ENCODE measurements at places on chromosomes 16 and 17.

DNA sequence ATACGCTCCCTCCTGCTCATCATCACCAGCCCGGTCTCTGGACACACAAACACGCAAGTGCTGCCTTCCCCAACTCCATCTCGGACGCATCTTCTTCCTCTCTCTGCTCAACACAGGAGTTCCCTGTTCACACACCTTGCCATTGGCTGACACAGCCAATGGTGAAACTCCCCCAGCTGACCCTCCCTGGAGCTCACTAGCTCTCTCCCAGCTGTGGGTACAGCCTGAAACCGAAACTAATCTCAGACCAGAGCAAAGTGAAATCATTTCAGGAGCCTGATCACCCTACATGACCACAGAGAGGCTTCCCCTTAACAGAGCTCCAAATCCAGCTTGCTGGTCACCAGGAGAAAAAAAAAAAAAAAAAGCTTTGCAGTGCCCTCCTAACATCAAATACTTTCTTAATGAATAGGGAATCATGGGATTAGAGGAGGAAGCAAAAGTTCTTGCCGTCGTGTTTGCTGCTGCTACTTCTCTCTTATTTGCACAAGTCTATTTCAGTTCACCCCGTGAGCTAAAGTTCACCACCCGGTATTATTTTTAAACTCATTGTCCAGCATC is 8.3 kb downstream of the CUEDC1 start:
- DNase-seq: peak; percentile 60

- no peak for DNase-seq
These were observed 424.7 kb upstream of the MAF start for GRCh38 chr16:80025236-80025635.

DNA sequence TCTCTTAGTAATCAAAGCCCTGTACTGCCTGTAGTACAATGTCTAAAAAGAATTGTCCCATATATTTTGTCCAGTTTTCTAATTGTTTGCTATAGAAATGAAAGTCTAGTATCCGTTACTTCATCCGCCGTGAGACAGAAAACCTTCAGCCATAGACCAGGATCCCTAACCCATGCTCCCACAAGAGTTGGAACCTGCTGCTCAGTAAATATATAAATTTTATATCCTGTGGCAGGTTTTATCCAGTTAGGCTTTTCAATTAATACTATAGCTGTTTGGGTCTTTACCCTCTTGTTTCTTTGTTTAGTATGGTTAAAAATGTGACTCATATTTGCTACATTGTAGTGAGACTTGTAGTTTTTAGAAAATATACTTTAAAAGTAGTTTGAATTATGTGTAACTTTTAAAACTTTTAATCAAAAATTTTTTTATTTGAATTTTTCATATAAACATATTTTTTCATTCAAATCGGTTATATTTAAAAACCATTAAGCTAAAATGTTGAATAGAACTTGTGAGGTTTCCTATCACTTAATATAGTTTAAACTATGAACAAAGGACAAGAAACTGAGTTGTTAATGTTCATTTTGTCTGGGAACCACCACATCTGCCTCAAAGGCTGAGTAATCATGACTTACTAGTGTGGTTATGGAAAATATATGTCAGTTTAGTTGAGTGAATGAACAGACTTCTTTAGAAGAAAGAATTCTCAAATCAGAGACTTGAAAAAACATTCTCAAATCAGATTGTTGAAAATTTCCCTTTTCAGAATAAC is 54.8 kb downstream of the VMP1 start:
- no peak for DNase-seq

DNA sequence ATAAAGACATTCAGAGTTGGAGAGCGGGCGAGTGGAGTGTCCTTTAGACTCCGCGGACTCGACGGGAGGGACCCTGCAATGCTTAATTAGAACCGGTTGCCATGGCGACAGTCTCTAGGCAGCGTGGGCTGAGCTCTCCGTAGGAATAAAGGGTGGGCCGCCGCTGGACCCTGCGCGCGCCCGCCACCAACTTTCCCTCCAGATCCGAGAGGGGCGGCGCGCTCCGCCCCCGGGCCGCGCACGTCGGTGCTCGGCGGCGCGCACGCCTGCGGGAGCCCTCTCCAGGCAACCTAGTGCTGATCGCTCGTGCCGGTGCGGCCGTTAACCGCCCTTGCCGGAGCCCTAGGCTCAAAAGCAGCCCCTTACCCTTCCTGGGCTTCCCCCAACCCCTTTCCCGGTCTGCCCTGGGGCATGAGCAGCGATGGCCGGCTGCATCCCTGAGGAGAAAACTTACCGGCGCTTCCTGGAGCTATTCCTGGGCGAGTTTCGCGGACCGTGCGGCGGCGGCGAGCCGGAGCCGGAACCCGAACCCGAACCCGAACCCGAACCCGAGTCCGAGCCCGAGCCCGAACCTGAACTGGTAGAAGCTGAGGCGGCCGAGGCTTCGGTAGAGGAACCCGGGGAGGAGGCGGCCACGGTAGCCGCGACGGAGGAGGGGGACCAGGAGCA is at the start of gene PPM1E:
Gene PPM1E (plus strand): TSS at position 278 of the 669 bp plus-strand sequence.
- DNase-seq: peak; percentile 70

DNA sequence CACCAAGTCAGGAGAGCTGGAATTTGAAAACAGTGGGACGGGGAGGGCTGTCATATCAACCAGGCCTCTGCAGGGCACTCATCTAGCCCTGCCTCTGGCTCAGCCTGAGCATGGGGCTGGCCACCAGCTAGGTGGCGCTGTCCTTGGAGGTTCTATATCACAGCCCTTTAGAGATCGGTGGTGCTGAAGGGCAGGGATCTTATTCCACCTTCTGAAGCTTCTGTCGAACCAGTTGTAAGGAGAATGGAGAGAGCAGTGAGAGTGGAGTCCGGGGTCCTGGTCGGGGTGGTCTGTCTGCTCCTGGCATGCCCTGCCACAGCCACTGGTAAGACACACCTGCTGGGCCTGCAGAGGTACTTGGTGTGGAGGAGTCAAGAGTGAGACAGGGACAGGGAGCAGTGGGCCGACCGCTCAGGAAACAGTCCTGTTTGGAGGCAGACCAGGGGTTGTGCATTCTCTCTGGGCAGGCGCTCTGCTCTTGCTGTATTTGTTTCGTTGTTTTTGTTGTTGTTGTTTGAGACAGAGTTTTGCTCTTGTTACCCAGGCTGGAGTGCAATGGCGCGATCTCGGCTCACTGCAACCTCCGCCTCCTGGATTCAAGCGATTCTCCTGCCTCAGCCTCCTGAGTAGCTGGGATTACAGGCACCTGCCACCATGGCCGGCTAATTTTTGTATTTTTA is at the start of gene CES3:
Gene CES3 (plus strand): TSS at position 202 of the 680 bp plus-strand sequence. CDS start 42 bp downstream, at position 244.
- peak; percentile 70 for DNase-seq

GRCh38 chr16:28205117-28205899 is 6.5 kb downstream of the XPO6 start:
- DNase-seq: no peak

DNA sequence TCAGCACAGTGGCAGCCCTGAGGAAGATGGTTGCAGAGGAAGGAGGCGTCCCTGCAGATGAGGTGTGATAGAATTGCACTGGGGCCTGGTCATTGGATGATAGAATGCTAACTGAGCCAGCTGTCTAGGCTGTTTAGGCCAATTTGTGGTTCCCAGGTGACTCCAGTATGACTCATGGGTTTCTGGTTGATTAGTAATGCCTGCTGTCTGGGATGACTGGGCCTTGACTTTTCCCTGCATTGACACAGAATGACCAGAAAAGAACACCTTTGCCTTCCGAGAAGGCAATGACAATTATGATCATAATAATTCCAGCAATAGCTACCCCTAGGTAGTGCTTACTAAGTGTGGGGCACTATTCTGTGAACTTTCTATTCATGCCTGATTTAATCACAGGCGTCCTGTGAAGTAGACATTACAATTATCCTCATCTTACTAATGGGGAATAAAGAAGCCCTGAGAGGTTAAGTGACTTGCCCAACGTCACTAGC is 31.5 kb downstream of the USP43 start:
- DNase-seq: no peak

DNA sequence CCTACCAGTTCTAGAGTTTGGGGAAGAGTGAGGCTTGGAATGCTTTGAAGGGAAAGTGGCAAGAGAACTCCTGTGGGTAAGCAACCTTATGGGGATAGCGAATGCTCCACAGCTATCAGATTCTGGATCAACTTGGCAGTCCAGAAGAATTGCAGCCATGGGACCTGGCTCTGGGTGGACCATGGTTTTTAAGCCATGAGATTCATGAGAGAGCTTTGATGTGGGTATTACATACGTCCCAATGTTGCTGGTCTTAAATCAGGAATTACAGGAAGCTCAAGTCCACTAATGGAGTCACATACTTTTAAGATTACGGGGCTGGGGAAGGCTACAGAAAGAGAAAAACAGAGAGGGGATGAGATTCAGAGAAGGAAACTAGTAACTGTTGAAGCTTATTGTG is 142.5 kb upstream of the ELAC2 start:
- no peak for DNase-seq

DNA sequence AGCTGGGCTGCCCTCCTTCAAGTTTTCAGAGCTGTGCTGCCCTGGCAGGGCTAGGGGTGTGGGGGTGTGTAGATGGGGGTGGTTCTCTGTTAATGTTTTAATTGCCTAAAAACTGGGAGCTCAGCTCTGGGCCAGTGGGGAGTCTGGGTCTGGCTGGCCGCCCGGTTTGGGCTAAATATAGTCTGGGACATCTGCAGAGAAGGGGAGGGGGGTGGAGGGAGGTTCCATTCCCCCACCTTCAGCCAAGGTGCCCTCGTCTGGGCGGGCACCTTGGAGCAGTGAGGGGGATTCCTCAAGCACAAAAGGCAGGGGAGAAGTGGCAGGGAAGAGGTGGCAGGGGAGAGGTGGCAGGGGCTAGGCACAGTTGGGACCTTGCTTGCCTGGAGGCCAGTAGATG is 13.0 kb downstream of the RARA start:
- DNase-seq: peak; percentile 87

- DNase-seq: no peak
These were observed 28.4 kb upstream of the NUFIP2 start for GRCh38 chr17:29322363-29322762.

GRCh38 chr17:16353317-16354174 is at the start of gene CENPV:
Gene CENPV, minus strand, starts transcription at chr17:16353469. Its CDS starts 33 bp downstream, at chr17:16353436.
- peak; percentile 27 for DNase-seq

DNA sequence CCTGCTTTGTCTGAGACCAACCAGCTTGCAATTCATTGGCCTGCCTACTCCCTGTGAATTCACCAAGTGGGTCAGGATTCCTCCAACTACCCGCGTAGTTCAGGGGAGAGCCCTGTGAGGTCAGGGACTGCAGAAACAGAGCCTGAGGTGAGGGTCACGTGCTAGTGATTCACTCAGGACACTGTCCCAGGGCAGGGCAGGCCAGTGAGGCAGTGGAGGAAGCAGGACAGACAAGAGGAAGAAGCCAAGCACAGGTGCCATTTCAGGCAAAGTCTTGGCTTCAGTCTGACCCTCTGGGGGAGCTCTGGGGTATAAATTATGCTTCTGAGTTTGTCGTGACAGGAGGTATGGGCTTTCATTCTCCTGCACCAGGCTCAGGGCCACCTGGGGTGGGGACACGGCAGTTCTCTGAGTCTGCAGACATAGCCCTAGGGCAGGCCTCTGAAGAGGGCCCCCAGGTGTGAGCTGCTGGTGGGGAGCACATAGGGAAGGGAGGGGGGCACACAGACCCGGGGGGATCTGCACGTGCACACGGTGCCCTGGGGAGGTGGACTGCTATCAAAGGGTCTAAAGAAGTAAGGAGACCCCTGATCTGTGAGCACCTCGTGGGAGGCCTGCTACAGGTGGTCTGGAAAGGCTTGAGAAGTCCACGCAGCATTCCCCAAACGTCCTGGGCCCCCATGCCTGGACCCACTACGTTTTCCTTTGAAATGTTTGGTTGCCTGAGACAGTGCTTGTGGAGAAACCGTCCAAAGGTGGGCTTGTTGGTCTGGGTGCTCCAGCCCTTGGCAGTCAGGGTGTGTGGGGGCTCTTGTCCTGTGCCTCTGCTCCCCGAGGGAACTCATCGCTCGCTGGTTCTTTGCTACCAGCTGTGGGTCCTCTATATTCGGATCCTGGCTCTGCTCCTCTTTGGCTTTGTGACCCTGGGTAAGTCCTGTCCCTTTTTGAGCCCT is 46.4 kb downstream of the NKD1 start:
- DNase-seq: no peak

DNA sequence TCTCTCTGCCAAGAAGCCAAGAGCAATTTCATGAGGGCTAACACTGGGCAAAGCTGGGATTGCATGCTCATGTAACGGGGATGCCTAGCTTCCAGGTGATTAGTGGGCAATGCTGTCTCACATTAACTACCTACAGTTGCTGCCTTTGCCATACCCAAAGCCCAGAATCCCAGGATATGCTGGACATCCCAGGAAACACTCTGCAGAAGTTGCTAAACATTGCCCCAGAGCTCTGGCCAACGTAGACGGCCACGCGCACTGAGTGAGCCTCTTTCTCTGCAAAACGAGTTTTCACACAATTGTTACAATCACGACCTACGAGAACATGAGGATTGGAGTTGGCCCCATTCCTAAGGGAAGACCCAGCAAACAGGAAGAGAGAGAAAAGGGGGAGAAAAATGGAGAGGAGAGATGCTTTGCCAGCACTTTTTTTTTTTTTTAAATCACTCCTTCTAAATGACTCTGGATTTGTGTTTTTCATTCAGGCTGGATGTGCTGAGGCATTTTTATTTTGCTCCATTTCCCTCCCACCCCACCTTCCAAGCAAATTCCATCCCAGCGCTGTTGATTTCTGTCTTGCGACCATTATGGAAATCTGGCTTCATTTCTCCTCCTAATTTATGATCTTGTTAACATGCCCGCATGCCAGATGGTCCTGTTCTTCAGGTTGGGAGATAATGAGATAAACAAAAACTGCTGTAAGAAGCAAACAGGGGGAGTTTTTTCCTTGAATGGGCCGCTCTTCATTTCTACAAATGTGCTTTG is 112.8 kb upstream of the DNAH9 start:
- peak; percentile 10 for DNase-seq

DNA sequence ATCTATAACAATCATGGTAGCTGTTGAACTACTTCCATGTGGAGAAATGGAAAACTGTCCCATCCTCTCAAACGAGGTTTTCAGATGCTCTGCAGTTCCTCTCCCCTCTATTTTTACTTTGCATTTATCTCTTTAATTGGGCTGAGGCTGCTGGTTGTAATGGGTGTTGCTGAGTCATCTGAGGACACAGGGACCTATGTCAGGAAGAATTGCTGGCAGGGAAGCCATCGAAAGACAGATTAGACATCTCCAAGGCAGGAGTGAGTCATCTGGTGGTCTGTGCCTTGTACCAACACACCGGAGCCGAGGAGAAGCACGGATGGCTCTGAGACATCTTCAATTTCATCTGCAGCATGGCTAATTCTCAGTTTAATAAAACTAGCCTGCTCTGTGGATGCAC is 394.5 kb downstream of the GRIN2A start:
- DNase-seq: no peak

DNA sequence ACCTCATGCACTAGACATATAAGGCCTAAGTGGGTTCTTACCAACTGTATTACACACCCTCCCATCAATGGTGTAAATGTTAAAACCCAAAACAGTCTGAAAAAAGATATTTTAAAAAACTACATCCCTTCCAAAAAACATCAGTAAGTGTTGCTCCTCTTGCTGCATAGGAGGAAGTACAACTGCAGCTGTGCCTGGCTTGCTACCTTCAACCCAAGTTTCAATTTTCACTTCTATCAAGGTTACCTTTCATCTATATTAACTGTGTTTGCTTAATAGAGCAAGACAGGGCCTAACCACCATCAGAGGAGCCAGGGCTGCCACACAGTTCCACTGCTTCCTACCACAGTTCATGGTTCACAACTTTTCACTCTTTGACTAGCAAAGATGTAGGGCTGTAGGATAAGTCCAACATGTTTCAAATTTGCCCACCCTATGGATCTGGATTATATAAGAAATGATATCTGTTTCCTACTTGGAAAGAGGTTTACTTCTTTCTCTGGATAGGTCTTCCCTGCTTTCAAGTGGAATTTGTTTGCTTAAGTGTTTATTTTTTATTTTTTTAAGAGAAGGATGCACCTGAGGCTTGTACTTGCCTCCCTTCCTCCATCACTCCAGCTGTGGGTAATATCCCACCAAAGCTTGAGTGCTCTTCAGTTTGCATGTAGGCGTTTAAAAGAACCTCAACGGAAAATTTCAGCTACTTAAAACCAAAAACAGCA is 56.7 kb downstream of the GRB7 start:
- DNase-seq: no peak

Data from cerebellar cortex (tissue), 1 donor.